ENCODE measurements at places on chromosomes 5 and 9.
A peak's percentile ranks its signal among the peaks of the same experiment; 100 is the strongest.

- DNase-seq = peak; percentile 26
These were observed 898 bp downstream of the CAMSAP1 start for GRCh38 chr9:135906291-135907005.

DNA sequence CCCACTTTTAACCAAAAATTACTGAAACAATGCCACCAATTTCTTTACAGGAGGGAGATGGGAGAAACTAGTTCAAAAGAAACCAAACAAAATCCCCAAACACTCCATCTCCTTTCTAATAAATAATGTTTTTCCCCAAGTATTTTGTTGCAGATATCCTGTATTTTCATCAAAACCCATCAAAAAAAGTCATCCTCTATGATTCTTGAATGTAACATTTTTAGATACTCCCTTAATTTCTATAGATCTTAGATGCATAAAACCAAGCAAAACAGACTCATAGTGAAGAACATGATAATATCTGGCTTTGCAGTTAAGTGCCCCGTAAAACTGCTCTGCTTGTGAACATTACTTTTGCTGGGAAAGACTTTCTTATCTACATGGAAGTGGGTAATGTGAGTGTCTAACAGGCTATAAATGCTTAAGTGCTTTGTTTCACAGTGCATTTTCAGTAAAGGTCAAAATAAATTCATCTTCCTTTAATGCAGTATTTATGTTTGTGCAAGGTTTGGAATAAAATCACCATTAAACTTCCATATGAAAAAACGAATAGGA, 77.3 kb upstream of the TBCA start:
- no peak for DNase-seq

DNA sequence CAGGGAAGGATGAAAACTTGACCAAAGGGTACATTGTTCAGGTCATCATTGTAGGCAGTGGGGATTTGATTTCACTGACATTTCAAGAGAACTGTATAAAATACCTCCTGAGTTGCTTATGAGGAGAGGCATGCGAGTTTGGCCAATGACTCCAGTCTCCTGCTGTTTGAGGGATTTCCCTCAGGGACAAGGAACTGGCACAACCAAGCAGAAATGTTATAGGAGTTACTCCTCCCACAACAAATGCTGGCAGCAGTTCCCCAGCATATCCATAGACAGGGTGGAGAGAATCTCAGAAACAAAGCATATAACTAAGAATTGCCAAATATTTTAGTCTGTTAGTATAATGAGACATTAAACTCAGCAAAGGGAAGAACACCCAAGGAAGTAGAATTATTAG, 47.2 kb upstream of the FBXL7 start:
- DNase-seq = peak; percentile 78

- peak; percentile 78 for DNase-seq
These were observed 25.5 kb upstream of the SLC25A51 start for GRCh38 chr9:37929441-37929895.

- DNase-seq = no peak
These were observed 171.2 kb downstream of the CWC27 start for GRCh38 chr5:64939772-64940510.

- DNase-seq = no peak
These were observed 21.5 kb upstream of the TBC1D2 start for GRCh38 chr9:98276907-98277469.

DNA sequence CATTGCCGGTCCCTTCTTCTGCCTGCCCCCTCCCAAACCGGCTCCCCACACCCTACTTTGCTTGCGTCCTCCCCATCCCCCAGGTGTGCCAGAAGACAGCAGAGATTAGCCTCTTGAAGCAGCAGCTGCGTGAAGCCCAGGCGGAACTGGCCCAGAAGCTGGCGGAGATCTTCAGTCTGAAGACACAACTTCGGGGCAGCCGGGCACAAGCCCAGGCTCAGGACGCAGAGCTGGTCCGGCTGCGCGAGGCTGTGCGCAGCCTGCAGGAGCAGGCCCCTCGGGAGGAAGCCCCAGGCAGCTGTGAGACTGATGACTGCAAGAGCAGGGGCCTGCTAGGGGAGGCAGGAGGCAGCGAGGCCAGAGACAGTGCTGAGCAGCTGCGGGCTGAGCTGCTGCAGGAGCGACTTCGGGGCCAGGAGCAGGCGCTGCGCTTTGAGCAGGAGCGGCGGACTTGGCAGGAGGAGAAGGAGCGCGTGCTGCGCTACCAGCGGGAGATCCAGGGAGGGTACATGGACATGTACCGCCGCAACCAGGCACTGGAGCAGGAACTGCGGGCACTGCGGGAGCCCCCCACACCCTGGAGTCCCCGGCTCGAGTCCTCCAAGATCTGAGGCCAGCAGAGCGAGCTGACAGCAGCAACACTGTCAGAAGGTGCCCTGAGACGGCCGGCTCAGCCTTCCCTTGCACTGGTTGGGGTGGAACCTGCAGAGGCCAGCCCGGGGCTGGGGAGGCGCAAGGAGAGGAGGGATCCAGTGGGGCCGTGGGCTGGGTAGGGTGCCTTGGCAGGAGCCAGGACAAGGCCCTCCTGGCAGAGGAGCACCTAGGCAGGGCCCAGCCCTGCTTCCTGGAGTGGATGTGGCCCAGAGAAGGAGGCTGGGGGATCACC, 8.3 kb downstream of the N4BP3 start:
- peak; percentile 19 for DNase-seq

DNA sequence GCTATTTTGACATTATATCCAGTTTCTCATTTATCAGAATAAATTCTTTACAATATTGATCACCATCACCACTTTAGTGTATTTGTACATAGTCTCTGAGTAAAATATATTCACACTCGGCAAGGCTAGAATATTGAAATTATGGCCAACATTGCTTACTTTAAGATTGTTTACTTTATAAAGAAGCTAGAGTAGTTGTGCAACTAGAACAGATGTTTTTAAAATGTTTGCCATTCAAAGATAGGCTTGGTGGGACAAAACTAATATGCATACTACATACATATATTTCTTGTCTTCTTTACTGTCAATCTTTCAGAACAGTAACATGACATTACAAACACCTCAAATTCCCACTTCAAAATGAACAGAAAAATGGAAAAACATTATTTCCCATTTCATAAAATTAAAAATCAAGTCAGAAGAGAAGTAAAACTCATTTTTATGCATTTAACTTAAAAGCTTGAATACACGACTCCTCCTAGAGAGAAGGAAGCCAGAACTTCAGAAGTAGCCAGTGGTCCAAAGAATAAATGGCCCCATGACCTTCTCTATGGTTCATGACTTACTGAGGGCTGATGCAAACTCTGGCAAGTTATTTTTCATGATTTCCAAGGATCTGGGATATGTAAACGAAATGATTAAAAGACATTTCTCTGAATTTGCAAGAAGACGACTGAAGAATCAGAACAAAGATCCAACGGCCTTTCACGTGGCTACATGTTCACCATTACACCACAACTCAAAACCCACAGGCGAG, 14.1 kb downstream of the MTX3 start:
- no peak for DNase-seq

- no peak for DNase-seq
These were observed 593.7 kb downstream of the IRX1 start for GRCh38 chr5:4189317-4189716.

- DNase-seq = no peak
These were observed 43.7 kb upstream of the ABL1 start for GRCh38 chr9:130791303-130791894.

GRCh38 chr9:81915801-81916505, 12.3 kb upstream of the SPATA31D4 start:
- DNase-seq = peak; percentile 14

- peak; percentile 18 for DNase-seq
These were observed 330.7 kb upstream of the POU5F2 start for GRCh38 chr5:94072116-94072515.

- no peak for DNase-seq
These were observed 17.7 kb downstream of the GIN1 start for GRCh38 chr5:103102234-103102633.

DNA sequence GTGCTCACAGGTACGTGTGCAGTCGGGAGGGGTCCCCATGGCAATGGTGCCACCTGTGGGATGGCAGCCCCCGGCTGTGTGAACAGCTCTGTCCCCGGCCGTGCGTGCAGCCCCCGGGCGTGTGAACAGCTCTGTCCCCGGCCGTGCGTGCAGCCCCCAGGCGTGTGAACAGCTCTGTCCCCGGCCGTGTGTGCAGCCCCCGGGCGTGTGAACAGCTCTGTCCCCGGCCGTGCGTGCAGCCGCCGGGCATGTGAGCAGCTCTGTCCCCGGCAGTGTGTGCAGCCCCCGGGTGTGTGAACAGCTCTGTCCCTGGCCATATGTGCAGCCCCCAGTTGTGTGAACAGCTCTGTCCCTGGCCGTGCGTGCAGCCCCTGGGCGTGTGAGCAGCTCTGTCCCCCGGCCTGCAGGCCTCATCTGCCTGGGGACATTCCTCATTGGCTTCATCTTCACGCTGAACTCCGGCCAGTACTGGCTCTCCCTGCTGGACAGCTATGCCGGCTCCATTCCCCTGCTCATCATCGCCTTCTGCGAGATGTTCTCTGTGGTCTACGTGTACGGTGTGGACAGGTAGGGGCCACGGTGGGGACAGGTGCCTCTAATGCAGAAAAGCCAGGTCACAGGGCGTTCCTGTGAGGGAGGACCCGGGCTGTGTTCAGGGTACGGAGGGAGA, 5.9 kb upstream of the SLC6A18 start:
- DNase-seq = no peak

GRCh38 chr9:38254756-38255155, 137.7 kb upstream of the ALDH1B1 start:
- no peak for DNase-seq

DNA sequence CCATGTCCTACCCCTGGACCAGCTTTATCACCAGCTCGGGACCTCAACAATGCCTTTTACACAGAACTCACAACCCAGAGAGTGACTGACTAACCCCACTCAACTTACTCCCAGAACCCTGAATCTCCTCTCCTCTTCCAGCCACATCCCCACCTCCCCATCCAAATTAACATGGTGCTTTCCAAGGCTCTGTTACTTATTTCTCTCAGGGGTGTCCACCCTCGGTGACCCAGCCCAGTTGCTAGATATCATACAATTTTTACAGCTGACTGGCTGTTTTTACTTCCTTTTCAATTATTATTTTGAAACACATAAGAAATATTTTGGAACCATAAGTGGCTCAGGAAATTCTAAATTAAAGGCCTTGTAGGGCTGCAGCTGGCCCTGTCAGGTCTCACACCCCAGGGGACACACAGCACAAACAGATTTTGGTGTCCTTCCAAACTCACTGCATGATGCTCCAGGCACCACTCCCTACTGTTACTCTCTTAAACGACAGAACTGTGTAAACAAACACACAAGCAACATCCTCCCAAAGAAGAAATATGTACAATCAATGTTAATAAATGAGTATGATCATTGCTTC, 180.6 kb downstream of the ADAMTS12 start:
- no peak for DNase-seq

DNA sequence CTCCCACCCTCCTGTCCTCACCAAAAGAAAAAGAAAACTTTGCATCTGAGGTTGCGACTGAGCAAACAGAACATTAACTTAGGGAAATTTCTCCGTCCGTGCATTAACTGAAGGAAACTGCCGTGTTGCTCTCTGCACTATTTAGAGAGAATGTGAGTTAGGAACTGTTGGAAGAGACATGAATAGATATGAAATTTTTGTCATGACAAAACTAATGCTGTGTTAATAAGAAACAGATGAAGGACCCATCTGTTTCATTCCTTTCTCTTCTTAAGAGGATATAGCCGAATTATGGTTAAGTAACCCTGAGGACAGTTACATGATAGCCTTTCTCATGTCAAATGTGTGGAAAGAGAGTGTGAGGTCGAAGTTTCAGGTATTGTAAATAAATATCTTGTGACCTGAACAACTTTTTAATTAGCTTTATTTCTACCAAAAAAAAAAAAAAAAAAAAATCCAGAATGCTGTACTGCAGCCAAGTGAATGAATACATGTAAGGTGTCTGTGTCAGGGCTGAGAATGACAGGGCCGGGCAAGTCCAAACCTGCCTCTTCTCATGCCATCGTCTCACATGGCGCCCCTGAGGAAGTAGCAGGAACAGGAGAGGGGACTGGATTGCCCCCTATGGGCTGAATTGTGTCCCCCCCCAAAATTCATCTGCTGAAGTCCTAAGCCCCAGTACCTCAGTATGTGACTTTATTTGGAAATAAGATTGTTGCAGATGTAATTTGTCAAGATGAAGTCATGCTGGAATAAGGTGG, 35.6 kb upstream of the ANKRD33B start:
- DNase-seq = peak; percentile 91

DNA sequence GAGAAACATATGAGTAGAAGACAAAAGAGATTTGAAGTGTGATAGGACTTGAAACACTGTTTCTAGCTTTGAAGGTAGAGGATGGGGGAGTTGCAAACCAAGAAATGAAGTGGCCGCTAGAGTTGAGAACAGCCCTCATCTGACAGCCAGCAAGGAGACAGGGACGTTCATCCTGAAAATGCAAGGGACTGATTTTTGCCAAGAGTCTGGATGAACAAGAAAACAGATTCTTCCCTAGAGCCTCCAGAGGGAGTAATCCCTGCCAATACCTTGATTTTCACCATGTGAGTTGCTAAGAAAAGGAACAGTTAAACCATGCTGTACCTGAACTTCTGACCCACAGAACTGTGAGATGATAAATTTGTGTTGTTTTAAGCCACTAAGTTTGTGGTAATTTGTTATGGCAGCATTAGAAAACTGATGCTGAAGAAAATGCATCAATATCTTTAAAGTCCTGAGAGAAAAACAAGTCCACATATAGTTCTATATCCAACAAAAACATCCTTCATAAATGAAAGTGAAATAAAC, 154.0 kb upstream of the ADAMTSL1 start:
- DNase-seq = peak; percentile 37

DNA sequence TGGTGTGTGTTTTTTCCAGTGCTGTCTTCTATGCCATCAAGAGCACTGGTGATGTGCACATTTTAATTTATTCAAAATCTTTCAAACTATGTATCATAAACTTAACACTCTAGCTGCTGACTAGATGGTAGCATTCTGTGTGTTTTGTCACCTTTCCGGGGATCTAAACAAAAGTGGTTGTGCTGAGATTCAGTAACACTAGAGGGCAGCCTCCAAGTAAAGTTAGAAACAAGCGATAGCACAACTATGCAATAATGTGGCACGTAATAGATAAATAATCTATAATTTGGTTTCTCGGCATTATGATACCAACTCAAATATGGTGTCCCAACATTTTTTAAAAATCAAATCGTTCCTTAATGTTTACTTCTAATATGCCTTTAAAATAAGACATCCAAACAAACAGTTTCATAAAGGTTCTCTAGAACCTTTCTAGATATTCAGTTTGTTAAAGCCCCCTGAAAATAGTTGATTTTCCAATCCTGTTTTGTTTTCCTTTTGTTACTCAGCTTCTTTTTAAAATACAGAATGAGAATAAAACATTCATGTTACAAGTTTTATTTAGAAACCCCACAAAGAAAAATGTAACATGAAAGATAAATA, 16.9 kb downstream of the SEMA6A start:
- DNase-seq = no peak

- DNase-seq = no peak
These were observed 79.1 kb upstream of the ITGA2 start for GRCh38 chr5:52910071-52910470.
